ENCODE measurements at places on chromosomes 7 and 10.

- no peak for DNase-seq
Observed at GRCh38 chr7:74334030-74334429, 44.8 kb downstream of the CLIP2 start.

DNA sequence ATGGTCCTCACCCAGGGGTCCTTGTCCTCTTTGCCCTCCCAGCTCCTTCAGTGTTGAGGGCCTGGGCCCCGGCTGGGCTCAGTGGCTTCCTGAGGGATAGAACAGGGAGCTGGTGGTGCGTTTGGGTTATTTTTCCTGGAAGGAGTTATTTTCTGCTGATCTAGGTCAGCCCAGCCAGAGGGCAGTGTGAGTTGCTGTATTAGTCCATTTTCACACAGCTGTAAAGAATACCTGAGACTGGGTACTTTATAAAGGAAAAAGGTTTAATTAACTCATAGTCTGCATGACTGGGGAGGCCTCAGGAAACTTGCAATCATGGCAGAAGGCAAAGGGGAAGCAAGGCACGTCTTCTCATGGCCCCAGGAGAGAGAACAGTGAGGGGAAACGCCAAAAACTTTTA is 122.4 kb upstream of the PCBD1 start:
- no peak for DNase-seq

GRCh38 chr7:132311733-132312132 is 264.5 kb downstream of the PLXNA4 start:
- no peak for DNase-seq

DNA sequence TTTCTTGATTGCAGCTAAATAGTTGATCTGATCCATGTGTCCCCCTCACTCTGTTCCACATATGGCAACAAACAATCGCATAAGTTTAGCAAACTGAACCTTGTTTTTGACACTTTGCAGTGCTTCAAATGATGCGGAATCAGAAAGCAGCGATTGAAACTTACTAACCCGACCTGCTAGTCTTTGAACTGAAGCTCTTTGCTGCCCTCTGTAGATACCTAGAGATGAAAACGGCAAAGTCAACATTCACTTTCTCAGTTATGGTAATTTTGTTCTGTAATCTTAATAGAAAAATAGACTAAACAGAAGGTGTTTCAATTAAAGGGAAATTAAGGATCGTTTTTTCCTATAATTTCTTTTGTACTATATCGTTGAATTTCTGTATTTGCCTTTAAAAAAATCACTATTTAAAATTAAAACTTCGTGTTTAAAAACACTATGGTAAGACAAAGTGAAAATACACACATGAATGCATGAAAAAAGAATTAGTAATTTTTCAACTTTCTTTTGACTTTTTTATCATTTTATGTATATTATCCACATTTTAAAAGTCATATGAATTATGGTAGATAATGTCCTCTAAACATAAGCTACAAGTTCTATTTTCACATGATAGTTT is 276.5 kb downstream of the MAGI2 start:
- peak; percentile 23 for DNase-seq

- DNase-seq: no peak
Observed at GRCh38 chr10:2263561-2263960, 526.2 kb upstream of the ADARB2 start.

GRCh38 chr10:118840071-118840775 is 85.5 kb upstream of the CACUL1 start:
- DNase-seq: peak; percentile 39

DNA sequence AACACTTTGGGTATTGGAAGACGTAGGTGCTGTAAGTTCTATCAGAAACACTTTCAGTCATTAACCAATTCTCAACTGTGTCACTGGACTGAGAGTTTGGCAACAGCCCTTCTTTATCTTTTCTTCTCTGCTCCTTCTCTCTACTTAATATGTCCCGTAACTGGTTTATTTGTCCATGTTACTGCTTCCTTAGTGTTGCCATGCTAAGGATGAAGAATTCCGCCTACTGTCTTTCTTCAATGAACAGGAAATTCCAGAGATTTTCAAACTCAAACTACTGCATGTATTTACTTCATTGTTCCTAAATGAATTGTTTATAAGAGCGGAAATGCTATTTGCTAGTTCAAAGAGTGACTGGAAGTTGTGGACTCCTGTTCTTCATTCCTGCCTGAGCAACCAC is 143.7 kb downstream of the TAX1BP1 start:
- no peak for DNase-seq

GRCh38 chr10:17516376-17516775 is 62.0 kb upstream of the ST8SIA6 start:
- no peak for DNase-seq

GRCh38 chr7:82715344-82715743 is 271.8 kb upstream of the CACNA2D1 start:
- DNase-seq: no peak

DNA sequence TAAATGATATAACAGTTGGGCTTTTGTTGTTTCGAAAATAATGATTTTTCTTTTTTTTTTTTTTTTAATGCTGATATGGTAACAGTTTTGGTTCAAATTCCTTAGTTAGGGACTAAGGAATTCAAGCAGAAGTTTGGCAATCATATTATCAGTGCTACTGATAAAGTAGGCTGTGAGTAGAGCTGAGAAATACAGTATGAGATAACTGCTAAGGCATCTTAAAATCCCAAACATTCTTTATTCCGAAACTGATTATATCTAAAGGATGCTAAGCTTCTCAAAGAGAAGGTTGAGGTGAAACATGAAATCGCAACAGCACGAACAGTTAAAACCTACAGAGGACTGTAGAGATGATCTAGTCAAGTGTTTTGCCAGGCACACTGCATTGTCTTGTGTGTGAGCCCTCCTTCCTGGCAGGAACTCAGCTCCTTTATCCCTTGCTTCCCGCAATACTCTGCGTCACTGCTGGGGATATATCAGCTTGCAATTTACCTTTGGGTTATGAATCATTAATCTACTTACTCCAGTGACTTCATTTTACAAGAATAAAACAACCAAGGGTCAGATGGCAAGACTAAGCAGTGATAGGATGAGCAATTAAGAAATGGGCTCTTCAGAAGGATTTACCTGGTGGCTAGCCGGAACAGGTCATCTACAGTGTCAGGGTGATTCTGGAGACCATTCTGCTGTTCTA is 36.7 kb downstream of the IRF5 start:
- no peak for DNase-seq

DNA sequence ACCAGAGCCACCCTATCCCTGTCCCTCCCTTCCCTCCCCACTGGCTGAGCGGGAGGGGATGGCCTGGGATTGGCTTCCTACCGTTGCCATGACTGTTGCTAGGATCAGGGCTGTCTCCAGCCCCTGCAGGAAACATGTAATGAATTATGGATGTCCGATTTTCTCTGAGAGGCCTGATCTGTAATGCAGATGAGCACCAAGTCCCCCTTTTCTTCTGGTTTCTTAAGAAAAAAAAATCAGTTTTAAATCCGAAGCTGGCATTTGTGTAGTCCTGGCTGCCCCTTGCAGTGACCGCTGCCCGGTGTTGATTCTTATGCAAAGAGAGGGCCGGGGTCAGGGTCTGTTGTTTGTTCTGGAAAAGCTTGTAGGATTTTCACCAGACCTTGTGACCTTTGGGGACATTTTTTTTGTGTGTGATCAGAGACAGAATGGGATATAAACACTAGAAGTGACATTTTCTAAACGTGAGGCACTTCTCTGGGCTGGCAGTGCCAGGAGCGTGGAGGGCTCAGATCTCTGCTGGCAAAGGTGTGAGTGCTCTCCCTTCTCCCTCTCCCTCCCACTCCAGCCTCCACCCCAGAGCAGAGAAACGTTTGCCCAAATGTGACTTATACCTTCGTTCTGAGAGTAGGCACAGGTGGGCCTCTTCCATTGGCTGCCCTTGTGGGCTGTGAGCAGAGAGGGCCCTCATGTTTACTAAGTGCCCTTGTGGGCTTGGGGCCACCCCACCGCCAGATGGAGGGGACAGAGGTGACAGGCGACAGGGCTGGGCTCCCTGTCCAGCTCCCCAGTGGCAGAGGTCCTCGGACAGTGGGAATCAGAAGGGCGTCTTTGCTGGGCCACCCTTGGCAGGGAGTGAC is 127.5 kb downstream of the DNAJB6 start:
- DNase-seq: no peak

DNA sequence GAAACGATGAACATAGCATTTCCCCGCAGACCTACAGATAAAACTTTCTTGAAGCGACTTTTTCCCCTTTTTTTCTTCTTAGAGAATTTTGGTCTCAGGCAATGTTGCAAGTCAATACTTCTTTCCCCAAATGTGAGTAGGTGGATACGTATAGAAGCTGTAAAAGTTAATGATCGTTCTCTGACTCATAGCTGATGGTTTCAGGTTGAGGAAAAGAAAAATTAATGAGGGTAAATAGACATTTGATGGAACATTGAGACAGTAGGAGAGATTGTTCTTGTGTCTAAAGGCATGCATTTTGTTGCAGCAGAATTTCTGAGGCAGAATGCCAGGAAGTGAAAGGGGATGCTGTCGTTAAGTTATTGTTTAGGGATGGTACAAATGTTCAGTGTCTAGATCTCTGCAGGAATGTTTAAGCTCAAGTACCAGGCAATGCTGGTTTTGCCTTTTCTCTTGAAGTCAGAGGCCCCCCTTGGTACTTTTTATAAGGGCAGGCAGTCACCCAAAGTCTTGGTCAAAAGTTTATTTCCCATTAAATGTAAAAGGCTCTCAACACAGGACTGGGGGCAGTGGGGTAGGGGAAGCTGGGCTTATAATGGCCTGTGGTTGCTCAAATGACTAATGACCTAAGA is 9.3 kb downstream of the TCF7L2 start:
- no peak for DNase-seq

GRCh38 chr7:80942261-80943041 is 23.6 kb upstream of the SEMA3C start:
- DNase-seq: no peak

GRCh38 chr10:69572159-69573055 is 815 bp downstream of the NEUROG3 start:
- peak; percentile 22 for DNase-seq

- DNase-seq: no peak
Observed at GRCh38 chr10:110003524-110003885, 4.3 kb upstream of the ADD3 start.

- no peak for DNase-seq
Observed at GRCh38 chr7:124724507-124725192, 40.9 kb downstream of the GPR37 start.

DNA sequence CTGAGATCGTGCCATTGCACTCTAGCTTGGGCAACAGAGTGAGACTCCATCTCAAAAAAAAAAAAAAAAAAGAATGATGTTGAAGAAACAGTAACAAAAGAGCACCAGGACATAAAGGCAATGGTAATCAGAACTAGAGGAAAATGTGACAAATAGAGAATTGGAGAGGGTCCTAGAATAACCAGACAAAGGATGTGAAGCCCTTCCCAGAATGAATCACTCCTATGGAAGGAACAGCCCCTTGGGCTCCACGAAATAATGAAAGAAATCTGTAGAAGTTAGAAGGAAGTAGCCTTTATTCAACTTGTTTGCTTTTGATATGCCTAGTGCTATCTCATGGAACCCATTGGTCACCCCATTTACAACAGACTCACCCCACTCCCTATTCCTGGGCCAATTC is 169.2 kb downstream of the SUGCT start:
- DNase-seq: no peak

DNA sequence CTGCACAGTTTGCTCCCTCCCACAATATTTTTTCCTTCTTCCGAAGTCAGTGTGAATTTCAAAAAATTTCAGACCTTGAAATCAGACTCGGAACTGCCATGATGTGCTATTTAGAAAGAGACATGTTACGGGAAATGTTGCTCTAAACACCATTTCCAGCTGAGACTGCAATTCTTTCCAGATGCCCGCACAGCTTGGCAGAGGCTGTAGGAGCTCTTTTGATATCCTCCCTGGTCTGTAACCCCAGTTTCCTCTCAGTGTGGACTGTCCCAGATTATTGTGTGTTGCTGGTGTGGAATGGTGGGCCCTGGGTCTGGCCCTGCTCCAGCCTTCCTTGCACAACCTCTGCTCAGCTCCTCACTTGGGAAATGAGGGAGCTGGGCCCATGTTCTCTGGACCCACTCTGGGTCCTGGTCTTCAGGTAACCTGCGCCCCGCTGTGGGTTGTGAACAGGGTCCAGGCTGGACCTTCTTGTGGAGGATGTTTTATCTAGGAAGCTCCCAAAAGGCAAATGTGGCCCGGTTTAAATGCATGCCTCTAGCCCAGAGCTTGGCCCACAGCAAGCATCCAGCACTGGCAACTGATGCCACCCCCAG is 172.8 kb upstream of the CXCL12 start:
- DNase-seq: no peak

DNA sequence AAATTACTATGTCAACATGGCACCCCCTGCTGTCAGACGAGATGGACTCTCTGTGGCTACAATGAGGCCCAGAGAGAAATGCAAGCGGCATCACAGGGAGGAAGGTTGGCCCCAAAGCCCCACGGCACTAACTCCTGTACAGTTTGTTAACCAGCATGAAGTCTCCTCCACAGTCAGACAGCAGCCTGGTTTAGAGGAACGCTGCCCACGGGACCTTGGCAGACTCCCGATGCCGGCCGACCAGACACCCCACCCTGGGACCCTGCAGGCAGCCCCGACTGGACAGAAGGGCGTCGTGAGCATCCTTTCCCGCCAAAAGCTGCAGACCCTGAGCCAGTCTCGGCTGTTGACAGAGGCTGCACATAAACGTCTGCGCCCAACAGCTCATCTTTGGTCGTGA is 158.8 kb downstream of the DIP2C start:
- no peak for DNase-seq

DNA sequence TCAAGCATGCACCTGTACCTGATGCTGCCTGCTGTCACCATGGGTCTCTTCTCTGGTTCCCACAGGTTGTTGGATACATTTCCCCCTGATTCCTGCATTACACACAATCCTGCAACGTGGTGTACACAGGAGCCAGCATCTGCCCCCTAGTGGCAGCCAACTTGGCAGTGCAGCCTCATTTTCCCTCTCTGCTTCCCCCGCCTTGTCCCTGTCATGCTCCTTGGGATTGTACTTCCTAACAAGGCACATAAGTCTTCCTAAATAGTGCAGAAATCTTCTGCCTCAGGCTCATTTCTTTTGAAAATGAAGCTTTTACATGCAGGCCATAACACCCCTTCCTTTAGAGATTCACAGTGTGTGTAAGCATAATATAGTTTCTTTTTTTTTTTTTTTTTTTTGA is 387.5 kb downstream of the CCSER2 start:
- peak; percentile 31 for DNase-seq

- DNase-seq: no peak
Observed at GRCh38 chr7:117946151-117946633, 73.0 kb upstream of the CTTNBP2 start.
